ENCODE measurements at places on chromosomes 7 and 10. TPM values are rescaled to one million over a fixed set of nuclear protein-coding genes. Genes with fewer than 3 reads are reported as not detected.

AOC1 gene
- not detected for total RNA-seq

KIAA1217 gene
- total RNA-seq: 25.7 TPM

SLC18A3 gene
- total RNA-seq: not detected

HMX2 gene
- not detected for total RNA-seq

PSPH gene
- 35.8 TPM for total RNA-seq

Measured in mammary microvascular endothelial cell (primary cell).